Right cardiac atrium (tissue), 5 donors: ENCODE measurements at places on chromosomes 13 and 19. TPM values are rescaled to one million over a fixed set of nuclear protein-coding genes. Genes with fewer than 3 reads are reported as not detected.

DNA sequence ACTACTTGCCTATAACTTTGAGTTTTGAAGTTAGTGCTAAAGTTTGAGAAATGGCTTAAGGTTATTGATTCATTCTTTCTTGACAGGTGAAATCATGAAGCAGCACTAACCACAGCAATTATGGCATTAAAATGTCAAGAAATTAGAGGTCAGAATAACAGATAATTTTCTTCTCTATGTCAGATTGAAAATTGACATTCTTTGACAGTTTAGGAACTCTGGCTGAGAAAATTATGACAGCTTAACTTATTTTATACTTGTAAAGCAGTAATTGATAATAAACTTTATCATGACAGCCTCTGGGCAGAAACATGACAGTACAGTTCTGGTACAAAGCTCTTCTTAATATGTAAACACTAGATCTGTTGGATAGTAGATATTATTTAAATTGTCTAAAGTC lies 155.2 kb upstream of the MAB21L1 start:
- no peak for DNase-seq

The TEX101 gene
- not detected for total RNA-seq

DNA sequence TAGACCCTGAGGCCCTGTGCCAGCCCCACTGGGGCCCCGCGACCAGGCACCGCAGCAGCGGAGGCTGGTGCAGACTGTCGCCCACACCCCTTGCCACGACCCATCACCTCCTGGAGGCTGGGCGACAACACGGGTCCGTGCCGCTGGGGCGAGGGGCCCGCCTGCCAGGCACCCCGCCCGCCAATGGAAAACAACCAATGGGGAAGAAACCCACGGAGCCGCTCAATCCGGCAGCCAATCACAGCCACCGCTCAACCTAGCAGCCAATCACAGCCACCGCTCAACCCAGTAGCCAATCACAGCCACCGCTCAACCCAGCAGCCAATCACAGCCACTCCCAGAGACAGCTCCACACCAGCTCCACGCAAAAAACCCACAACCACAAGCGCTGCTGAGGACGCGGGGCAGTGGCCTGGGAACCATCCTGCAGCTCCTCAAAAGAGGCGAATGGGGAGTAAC lies 29.7 kb downstream of the GPX4 start:
- DNase-seq = peak; percentile 69

GRCh38 chr19:23160766-23161165 lies 43.9 kb downstream of the ZNF730 start:
- peak; percentile 21 for DNase-seq

- no peak for DNase-seq
Observed at GRCh38 chr13:97136418-97136817, 85.7 kb upstream of the MBNL2 start.

DNA sequence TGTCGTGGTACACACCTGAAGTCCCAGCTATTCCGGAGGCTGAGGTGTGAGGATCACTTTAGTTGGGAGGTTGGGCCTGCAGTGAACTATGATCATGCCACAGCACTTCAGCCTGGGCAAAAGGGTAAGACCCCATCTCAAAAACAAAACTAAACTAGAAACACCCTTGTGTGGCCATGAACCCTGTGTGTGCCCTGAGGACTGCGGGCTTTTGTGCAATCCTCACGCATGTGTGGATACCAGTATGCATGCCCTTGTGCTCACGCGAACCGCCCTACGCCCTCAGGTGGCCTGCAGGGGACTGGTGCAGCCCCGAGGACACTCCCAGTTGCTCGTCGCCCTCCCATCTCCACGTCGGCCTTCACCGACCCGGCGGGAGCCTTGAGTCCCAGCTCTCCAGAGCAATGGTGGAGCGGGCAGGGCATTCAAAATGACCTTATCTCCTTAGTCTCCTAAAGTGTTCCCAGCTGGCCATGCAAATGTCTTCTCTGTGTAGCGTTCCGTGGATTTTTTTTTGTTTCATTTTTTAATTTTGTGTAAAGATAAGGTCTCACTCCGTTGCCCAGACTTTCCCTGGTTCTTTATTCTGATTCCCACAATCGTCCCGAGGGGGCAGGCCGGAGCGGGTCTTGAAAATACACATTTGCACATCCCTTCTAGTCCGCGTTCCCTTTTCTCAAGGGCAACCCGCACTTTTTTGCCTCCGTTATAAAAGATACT lies 868 bp upstream of the EGLN2 start:
- peak; percentile 88 for DNase-seq

DNA sequence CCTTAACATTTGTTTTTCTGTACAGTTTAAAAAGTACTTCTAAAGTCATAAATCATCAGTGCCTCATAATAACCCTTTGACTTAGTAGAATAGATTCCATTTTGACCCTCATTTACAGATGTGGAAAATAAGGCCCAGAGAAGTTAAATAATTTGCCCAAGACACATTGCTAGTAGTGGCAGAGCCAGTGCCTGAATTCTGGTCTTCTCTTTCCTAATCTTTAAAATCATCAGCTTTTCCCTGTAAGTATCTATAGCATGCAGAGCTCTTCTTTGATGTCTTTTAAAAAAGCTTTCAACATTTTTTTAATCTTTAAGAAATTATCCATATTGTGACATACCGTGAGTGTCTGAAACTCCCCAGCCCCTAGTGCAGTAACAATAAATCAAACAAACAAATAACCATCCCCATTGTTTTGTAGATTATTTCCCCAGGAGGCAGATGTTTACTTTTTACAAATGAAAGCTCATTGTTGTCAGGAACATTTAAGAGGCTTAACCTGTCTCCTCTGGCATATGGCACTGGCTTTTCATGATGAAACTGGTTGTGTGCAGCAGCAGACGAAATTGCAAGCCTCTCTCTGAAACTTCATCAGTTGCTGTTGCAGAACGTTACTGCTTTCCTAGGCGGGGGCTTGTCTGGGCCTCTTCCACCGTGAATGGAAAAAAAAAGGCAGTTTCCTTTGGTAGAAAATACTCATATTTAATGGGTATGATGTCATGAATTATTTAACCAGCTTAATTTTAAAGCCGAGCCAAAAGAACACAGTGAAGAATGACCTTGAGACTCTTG lies 31.7 kb upstream of the PCDH8 start:
- no peak for DNase-seq
